T-helper 17 cell (primary cell): ENCODE measurements at places on chromosomes 5 and 9.

GRCh38 chr5:99187611-99188010 lies 258.8 kb upstream of the CHD1 start:
- DNase-seq: no peak

- no peak for DNase-seq
Measured at GRCh38 chr9:78365748-78366697, 69.1 kb downstream of the PSAT1 start.

DNA sequence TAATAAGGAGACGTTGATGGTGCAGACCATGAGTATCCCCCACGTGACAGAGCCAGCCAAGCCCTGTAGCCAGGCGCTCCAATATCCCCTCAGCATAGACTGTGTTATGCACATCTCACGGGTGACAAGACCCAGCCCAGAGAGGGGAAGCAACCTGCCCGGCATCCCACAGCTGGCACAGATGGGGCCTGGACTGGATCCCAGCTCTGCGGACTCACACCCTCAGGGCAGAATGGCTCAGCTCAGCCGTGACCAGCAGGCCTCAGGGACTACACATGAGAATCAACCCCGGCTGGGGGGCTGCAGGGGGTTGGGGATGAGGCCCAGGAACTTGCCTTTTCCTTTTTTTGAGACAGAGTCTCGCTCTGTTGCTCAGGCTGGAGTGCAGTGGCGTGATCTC lies 11.7 kb downstream of the FIBCD1 start:
- DNase-seq: no peak

DNA sequence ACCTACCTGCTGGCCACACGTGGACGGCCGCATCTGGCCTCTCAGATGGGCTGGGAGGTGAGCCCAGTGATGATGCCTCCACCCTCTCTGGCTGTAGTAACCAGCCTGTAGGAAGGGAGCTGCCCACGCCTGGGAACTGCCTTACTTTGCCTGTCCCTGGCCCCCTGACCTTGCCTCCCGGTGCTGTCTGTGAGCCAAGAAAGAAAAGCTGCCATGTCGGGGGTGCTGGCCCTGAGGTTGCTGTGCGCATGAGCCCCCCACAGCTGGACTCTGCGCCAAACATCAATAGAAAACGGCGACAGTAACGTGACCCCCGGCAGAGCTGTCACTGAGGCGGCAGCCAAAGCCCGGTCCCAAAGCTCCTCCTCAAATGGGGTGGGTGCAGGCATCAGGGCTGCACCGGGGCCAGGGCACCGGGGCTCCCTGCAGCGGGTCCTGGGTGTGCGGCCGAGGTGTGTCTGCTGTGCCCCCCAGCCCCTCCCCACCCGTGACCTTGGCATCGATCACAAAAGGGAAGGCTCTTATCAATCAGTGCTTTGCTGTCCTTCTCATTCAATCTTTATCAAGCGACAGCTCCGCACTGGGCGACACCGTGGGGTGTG lies 15.3 kb upstream of the SLC9A3 start:
- no peak for DNase-seq

- DNase-seq: no peak
Measured at GRCh38 chr9:98833090-98833956, 25.9 kb downstream of the GALNT12 start.

GRCh38 chr5:17219992-17220391 lies 2.6 kb downstream of the BASP1 start:
- DNase-seq: no peak

GRCh38 chr5:158611581-158611980 lies 488.1 kb downstream of the EBF1 start:
- DNase-seq: no peak

GRCh38 chr5:126007841-126008240 lies 415.4 kb upstream of the GRAMD2B start:
- DNase-seq: no peak

DNA sequence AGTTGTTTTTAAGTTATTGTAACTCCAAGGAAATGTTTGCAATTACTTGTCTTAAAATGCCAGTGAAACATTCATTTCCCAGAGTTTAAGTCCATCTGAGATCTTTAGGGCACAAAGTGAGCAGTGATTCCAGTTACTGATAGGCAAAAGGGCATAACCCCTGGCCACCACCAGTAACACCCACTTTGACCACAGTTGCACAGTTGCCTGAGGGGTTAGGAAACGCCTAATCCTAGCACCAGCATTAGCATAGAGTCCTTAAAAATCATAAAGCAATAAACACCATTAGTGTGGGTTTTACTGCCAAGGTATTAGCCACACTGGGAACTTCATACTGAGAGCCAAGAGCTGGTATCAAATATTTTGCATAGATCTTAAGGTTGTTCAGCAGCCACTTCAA lies 143.9 kb downstream of the SNCAIP start:
- DNase-seq: no peak

GRCh38 chr5:143567583-143568504 lies 164.4 kb upstream of the NR3C1 start:
- DNase-seq: no peak

DNA sequence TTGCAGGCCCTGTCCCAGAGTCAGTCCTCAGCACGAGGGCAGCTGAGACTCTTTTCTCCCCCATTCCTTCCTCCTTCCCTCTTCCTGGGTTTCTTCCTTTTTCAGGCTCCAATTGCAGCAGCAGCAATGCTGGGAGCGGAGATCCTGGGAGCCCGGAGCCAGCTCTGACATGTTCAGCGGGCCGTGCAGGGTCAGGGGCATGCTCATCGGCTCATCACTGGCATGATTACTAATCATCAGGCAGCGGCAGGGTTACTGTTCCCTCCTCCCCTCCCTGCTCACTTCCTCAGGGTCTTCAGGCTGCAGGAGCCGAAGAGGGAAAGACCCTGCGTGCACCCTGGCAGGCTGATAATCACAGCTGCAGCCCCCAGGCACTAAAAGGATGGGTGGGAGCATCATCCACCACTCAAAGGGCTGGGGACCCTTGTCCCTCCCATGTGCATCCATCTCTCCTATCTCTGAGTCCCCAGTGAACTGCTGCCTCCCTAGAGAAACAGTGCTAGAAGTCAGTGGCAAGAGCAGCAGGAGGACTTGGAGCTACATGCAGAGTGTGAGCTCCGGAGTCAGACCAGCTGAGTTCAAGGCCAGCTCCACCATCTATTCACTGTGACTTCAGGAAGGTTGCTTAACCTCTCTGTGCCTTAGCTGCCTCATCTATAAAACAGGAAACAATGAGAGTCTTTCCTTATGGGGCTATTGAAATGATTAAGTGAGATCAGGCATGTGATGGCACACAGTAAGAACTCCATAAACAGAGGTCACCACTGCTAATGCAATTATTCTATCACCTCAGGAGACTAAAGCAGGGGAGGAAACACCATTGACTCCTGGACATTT lies 7.8 kb upstream of the KCNIP1 start:
- DNase-seq: no peak

GRCh38 chr5:170348137-170348633 lies 41.0 kb downstream of the KCNMB1 start:
- no peak for DNase-seq

GRCh38 chr9:108599571-108599970 lies 256.2 kb downstream of the ACTL7B start:
- no peak for DNase-seq

- DNase-seq: no peak
Measured at GRCh38 chr9:512555-513272, 298.0 kb downstream of the DOCK8 start.

DNA sequence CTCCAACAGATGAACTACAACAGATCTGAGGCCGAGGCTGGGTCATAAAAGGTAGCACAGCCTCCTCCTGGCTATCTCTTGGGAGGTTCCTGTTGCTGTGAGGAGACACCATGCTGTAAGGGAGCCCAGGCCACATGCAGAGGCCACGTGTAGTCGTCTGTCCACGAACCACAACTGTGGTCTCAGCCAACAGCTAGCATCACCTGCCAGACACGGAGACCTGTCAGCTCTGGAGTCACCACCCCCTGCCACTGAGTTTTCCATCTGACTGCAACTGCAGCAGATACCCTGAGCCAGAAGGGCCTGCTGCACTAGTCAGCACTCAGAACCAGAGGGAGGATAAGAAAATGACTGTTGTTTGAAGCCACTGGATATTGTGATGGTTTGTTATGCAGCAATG lies 12.7 kb upstream of the GOLM1 start:
- no peak for DNase-seq

DNA sequence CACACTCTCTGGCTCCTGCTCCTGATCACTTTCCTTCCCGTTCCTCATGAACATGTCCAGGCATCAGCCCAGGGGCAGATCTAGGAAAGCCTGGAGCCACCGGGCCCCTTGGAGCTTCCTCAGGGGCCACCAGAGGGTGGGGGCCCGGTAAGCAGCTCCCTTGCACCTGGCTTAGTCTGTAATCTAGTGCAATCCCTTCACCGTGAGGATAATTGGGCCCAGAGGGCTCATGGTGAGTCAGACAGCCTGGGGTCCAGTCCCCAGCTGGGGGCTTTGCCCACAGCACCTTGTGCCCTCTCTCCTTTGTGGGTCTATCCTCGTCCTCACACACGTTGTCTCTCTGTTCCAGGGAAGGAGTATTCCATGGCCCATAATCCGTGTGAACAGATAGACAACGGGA lies 10.4 kb upstream of the ALDH1B1 start:
- DNase-seq: no peak

GRCh38 chr5:71932131-71932654 lies 175.1 kb upstream of the MAP1B start:
- no peak for DNase-seq

GRCh38 chr9:16282216-16282615 lies 588.3 kb downstream of the BNC2 start:
- DNase-seq: no peak
